ENCODE measurements at places on chromosomes 6 and 20.
A peak's percentile ranks its signal among the peaks of the same experiment; 100 is the strongest.

- no peak for DNase-seq
Measured at GRCh38 chr20:3871550-3872265, 17.5 kb upstream of the PANK2 start.

DNA sequence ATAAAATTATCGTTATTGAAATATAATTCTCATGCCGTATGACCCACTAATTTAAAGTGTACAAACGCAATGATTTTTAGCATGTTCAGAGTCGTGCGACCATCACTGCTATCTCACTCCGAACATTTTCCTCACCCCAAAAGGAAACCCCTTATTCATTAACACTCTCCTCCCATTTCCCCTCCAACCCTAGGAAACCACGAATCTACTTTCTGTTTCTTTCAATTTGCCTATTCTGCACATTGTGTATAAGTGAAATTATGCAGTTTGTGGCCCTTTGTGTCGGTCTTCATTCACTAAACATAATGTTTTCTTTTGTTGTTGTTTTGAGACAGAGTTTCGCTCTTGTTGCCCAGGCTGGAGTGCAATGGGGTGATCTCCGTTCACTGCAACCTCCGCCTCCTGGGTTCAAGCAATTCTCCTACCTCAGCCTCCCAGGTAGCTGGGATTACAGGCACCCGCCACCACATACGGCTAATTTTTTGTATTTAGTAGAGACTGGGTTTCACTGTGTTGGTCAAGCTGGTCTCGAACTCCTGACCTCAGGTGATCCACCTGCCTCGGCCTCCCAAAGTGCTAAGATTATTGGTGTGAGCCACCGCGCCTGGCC is 99.7 kb upstream of the ZNF217 start:
- DNase-seq: no peak

- DNase-seq: no peak
Measured at GRCh38 chr6:169590376-169590939, 111.4 kb downstream of the WDR27 start.

- DNase-seq: no peak
Measured at GRCh38 chr6:136677344-136677743, 114.9 kb downstream of the MAP3K5 start.

DNA sequence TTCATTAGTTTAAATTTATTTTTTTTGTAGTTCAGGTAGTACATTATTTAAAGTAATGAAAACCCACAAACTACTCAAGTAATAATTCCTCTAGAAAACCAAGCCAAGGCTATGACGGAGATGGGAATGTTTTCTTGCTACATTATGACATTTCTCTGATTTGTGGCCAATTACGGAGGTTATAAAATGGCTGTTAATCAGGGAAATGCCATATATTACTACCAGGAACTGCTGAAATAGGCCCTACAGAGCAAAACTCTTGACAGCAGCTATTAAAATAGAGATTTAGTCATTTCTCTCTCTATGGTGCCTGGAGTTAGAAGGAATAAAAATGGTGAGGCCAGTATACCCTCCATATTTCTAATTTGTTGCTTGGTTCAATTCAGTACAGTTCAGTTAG is 280.0 kb downstream of the ARHGAP18 start:
- DNase-seq: no peak

DNA sequence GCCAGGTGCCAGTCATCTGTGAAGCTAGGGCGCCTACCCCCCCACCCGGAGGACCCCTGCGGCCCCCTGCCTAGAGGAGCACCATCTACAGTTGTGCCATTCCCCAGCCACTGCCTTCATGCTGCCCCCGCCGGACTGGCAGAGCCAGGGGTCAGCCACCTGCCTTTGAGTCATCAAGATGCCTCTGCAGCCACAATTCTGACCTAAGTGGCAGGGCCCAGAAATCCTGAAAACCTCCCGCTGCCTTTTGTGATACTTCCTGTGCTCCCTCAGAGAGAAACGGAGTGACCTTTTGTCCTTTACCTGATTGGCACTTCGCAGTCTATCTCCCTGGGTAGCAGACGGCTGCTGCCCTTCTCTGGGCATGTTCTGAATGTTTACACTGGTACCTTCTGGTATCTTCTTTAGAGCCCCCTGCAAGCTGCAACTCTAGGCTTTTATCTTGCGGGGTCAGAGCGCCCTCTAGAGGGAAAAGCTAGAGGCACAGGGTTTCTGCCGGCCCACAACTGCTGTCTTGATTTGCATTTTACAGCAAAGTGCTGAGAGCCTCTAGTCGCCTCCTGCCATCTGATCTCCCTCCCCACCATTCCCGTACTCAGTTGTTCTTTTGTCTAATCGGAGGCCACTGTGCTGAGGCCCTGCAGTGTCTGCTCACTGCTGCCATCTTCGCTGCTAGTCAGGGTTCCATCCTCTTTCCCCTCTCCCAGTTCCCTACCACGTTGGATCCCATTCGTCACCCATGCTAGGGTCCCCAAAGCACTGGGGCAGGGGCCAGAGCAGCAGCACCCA is 26.9 kb downstream of the SPATA2 start:
- DNase-seq: no peak

DNA sequence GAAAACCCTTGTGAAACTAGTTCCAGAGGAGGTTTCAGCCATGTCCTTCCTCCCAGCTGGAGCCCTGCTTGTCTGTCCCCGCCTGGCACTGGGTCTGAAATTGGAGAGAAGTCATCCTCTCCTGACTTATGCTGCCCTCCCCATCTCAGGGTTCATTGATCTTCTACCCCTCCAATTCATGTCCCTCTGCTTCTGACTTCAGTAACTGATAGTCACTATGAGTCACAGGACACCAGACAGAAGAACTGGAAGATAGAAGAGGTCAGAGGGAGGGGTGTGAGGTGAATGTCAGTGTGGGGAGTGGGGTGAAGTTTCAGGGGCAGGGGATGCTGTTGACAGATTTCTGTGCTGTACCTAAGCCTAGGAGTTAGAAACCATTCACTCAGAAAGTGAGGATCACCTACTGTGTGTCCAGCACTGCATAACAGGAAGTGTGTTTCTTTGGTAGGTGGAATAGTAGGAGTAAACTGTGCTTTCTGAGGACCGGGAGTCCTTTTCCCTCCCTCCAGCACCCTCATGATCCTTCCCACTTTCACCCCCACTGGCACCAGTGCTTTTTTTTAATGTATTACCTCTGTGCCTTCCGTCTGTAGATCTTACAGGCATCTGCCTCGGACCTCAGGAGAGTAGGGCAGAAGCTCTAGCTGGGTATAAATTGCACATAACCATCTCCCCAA is 627 bp upstream of the RPP21 start:
- no peak for DNase-seq

DNA sequence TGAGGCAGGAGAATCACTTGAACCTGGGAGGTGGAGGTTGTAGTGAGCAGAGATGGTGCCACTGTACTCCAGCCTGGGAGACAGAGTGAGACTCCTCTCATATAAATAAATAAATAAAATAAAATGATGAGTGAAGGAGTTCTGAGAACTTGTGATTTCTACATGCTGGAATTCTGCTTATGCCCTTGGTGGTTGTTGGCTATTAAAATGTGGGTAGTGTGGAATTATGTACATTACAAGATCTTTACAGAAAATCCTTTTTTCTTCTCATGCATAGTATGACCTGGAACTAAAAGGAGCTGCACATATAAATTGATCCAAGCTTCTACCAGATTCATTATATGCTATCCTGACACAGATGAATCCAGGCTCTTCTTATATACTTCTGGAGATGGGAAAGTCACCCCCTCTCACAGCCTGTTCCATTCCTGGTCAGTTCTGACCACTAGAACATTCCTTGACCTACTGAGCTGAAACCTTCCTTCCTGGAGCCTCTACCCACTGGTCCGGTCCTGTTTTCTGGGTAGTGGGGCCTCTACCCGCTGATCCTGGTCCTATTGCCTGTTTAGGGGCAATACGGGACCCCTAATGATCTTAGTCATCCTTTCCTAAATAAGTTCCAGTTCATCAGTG is 37.7 kb upstream of the TAF8 start:
- DNase-seq: peak; percentile 34

- DNase-seq: no peak
Measured at GRCh38 chr6:39899554-39900295, 34.5 kb downstream of the MOCS1 start.

DNA sequence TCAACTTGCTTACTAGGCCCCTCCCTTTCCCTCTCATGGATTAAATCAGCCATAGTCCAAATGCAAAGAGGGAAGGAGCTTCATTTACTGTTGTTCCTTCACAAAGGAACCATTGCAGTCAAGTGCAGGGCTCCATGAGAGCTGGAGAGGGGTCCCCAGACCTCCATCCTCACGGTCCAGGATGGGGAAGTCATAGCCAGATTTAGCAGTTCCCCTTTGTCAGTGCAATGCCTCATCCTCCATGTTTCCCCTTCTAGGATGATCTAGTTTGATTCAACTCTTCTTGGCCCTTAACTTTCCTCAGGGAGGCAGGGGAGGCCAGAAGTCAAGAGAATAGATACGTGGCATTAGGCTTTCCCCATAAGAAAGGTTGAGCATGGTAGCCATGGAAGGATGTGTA is 66.5 kb upstream of the FUCA2 start:
- DNase-seq: no peak

GRCh38 chr6:138652824-138653223 is 120.7 kb upstream of the CCDC28A start:
- no peak for DNase-seq

GRCh38 chr6:131581523-131581922 is 8.5 kb downstream of the ARG1 start:
- no peak for DNase-seq

DNA sequence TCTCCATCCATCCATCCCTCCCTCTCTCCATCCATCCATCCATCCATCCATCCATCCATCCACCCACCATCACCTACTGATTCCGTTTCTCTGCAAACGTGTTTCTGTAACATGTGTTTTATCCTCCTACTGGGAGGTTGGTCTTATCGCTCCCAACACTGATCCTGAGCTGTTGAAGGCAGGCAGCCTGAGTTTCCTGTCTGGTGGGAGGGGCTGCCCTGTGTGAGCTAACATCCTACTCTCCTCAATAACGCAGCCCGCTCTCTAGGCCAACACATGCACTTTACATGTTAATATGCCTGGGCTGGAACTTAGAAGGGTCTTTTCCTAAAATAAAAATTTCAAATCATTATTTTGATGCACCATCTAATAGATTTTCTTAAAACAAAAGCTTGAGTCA is 126.5 kb downstream of the WDR27 start:
- no peak for DNase-seq

DNA sequence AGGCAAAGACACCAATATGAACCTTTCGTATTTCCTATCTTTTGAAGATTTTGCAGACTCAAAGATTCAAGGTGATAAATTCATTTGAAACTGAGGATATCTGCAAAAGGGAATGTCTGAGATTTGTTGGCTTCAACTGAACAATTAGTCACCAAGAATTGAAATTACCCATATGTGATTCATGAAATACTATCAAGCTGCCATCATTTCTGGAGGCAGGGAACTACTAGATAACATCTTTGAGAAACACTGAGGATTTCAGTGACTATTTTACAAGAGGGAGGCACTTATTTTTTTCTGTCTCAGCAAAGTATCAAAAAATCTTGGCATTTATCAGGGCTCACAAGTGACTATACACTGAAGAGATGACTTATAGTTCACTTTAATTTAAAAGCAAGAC is 39.8 kb upstream of the MMS22L start:
- DNase-seq: peak; percentile 29

DNA sequence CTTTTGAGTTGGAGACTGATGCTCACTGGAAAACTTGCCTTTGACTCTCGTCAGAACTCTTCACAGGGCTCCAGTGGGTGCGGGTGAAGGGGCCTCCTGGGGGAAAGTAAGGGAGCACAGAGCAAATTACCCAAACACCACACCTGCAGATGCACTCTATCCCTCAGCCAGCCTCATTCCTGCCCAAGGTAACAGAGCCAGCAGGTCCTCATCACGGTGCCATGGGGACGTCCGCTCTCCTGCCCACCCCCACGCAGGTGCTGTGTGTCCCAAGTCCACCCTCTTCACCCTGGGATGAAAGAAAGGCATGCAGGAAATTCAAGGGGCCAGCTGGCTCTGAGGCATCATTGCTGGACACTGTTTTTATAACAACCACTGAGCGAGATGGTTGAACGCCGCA is 269.0 kb downstream of the SMOC2 start:
- DNase-seq: no peak

DNA sequence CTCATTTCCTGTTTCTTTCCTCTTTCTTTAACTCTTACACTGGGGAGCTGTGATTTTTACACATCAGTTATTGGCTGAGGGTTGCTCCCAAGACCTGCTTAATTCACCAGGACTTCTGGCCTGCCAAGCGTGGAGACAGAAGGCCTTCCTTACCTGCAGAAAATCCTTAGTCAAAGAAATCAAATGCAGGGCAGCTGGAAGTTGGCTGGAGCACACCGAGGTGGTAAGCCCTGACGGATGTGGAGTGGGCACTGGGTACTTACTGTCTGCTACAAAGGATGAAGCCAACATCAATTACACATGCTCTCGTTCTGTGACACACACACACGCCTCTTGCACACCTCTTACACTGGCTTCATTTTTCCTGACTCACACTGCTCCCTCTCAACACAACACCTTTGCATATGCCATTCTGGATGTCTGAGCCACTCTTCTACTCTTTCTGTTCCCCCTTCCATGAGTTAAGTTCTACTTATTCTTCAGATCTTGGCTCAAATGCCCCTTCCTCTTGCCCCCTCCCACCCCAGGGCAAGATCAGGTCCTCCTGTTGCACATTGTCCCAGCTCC is 61.6 kb downstream of the TTI1 start:
- DNase-seq: no peak

GRCh38 chr20:45933266-45934045 is 1.0 kb upstream of the PCIF1 start:
- no peak for DNase-seq

- no peak for DNase-seq
Measured at GRCh38 chr20:41046716-41047115, 18.1 kb downstream of the TOP1 start.

GRCh38 chr6:126945812-126946360 is 172.6 kb upstream of the RSPO3 start:
- DNase-seq: no peak

GRCh38 chr20:13313201-13313600 is 92.1 kb downstream of the ISM1 start:
- no peak for DNase-seq

- no peak for DNase-seq
Measured at GRCh38 chr20:3545401-3545925, 74.6 kb downstream of the ATRN start.

DNA sequence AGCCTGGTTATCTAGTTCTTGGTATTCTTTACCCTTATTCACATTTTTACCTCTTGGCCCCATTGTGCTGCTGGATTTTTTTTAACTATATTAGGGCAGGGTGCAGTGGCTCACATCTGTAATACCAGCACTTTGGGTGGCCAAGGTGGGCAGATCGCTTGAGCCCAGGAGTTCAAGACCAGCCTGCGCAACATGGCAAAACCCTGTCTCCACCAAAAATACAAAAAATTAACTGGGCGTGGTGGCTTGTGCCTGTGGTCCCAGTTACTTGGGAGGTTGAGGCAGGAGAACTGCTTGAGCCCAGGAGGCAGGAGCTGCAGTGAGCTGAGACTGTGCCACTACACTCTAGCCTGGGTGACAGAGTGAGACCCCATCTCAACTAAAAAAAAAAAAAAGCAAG is 12.2 kb upstream of the TAF8 start:
- no peak for DNase-seq
